Memory B cell (primary cell): ENCODE measurements at places on chromosomes 13 and 19.

GRCh38 chr13:105466376-105466775 is 1069.1 kb downstream of the EFNB2 start:
- DNase-seq = no peak

DNA sequence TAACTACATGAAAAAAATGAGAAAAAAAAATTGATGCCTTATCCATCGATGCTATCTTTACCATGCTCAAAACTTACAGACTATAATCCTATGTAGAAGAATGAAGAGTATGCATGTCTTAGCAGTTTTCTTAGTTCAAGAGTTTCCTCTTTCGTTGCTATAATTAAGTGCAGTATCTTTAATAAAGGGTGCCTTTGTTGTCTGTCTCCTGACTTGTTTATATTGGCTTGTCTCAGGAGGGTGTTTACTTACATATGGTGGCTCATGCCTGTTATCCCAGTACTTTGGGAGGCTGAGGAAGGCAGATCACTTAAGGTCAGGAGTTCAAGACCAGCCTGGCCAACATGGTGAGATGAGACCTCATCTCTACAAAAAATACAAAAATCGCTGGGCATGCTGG is 44.3 kb downstream of the MTMR6 start:
- DNase-seq = no peak

GRCh38 chr19:38862321-38863059 is 12.7 kb upstream of the HNRNPL start:
- DNase-seq = no peak

DNA sequence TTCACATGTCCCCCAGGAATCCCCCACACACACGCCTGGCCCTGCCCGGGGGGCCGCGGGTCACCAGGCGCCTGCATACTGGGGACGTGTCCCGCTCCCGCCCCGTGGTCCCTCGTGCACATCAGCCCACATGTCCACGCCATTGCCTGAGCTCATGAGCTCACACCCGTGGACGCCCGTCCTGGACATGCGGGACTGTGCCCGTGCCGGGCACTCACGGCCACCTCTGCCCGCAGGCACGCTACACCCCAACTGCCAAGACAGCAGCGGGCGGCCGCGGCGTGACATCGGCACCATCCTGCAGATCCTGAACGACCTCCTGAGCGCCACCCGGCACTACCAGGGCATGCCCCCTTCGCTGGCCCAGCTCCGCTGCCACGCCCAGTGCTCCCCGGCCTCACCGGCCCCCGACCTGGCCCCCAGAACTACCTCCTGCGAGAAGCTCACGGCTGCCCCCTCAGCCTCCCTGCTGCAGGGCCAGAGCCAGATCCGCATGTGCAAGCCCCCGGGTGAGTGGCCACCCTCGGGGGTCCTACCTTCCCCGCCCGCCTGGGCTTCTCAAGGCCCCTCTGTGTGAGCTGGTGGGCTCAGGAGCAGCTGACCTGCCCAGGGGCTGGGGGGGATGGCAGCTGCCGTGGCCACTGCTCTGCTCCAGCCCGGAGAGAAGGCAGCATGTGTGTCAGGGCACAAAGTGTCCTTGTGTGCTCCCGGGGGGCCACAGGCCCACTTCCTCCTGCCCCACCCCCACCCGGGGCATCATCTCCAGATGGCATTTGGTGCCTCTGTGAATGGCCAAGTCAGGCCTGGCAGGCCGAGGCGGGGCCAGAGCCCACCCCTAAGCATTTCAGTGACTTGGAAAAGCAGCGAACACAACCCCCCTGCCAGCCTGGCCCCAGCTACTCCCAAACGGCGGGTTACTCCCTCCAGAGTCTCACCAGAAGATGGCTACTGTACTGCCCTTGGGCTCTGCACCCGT is 7.1 kb downstream of the MIDN start:
- DNase-seq = no peak

DNA sequence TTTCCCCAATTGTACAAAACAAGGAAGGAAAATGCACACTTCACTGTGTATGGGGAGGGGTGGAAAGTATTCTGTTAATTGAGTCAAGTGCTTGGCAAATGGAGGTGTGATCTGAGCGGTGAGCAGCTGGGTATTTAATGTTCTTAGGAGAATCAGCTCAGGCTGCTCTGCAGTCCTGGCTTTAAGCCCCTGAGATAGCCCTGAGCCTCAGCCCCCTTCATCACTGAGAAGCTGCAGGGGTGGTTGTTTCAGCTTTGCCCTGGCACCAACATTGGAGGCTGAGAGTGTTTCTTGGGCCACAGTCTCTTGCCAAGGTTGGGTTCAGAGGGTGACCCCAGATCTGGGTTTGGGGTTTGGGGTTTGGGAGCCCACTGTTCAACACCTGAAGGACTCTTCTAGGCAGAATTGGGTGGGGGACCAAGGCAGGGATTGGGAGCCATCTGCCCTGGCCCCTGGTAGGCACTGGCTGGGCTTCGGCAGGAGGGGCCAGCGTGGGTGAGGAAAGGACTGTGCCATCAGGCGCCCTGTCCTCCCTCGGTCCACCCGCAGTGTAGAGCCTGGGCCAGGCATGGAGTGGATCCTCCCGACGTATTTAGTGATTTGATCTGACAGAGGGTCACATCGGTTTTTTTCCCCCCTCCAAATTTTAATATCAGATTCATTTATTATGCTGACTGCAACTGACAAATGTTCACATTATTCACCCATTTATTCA is 66.7 kb upstream of the ZNF536 start:
- DNase-seq = no peak

DNA sequence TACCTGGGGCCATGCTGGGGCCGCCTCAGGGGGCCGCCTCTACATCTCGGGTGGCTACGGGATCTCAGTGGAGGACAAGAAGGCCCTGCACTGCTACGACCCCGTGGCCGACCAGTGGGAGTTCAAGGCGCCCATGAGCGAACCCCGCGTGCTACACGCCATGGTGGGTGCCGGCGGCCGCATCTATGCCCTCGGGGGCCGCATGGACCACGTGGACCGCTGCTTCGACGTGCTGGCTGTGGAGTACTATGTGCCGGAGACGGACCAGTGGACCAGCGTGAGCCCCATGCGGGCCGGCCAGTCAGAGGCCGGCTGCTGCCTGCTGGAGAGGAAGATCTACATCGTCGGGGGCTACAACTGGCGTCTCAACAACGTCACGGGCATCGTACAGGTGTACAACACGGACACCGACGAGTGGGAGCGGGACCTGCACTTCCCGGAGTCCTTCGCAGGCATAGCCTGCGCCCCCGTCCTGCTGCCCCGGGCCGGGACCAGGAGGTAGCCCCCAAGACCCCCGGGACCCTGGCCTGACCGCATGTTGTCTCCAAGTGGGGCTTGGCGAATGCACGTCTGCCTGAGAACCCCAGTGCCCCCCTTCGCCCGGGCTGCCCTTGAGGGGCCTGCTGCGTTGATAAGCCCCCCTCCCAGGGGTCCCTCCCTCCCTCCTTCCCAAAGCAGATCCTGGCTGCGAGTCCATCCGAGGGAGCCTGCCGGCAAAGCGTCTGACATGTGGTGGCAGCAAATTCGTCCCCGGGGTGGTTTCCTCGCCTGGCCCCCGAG is 14.5 kb upstream of the CRTC1 start:
- no peak for DNase-seq

DNA sequence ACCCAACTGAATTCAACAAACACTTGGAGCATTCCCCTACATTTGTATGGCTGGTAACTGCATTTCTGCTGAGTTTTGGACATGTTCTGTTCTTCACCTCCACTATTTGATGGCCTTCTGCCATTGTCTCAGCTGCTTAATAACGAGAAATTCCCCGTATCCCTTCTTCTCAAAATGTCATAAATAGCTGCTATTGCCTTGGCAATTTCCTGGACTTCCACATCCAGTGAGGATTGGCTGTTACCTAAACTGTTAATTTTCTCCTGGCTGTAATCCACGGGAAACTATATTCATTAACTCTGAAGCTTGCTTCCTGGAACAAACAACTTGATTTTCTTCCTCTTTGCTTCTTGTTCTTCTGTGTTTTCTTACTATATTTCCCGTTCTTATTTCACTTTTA is 69.5 kb upstream of the TDRD3 start:
- DNase-seq = no peak
